Activated CD4-positive, alpha-beta T cell treated with anti-CD3 and anti-CD28 coated beads, Interleukin-2, amount 50 U/mL, for 48 hours (primary cell): ENCODE measurements at places on chromosomes 7 and 10.

DNA sequence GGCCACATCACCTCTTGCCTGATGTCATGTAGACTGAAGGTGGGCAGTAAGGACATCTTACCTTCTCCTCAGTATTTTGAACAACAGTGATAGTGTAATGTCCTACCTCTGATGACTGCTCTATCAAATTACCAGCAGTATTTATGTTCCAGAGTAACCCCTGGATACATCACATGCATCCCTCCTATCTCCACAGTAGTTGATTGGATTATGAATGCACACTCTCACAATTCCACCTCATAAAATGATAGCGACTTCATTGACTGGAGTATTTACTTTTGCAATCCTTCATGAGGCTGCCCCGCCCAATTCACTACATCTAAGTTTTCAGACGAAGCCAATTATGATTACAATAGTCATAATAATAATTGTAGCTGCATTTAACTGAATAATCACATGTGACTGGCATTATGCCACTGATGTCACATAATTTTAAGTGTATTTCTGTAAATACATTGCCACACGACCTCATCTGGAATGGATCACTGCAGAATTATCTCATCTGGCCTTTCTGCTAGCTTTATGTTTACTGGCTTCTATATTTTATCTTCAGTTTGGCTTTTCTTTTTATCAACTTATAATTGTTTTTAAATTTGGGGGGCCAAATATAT is 268.9 kb downstream of the SLC25A13 start:
- DNase-seq: no peak

- peak; percentile 48 for DNase-seq
These were observed 72.0 kb downstream of the KAT6B start for GRCh38 chr10:74898201-74898976.

GRCh38 chr7:132996581-132997242 is 85.2 kb downstream of the CHCHD3 start:
- DNase-seq: no peak

DNA sequence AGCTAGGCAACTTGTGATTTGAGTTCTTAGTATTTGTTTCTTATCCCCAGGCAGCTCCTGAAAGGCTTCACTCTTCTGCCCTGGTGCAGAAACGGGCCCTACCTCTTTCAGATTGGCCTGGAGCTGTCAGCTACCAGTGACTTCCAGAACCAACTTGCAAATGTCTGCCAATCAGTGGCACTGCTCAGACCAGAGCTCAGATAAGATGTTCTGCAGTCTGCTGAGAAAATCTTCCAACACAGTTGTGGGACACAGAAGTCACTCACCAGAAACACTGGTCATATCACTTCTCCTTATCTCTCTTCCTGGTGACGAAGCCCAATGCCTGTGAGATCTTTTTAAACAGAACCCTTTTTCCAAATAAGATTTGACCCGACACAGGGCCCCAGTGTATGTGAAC is 81.9 kb upstream of the DUSP5 start:
- DNase-seq: no peak

DNA sequence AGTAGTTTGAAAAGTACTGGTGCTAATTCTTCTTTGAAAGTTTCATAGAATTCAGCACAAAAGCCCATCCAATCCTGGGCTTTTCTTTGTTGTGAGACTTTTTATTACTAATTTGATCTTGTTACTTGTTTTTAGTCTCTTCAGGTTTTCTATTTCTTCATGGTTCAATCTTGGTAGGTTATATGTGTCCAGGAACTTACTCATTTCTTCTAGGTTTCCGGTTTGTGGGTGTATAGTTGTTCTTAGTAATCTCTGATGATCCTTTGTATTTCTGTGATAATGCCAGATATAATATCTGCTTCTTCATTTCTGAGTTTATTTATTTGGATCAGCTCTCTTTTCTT is 147.5 kb downstream of the RTKN2 start:
- DNase-seq: no peak

- DNase-seq: no peak
These were observed 109.0 kb downstream of the SDHAF3 start for GRCh38 chr7:97226541-97226940.

DNA sequence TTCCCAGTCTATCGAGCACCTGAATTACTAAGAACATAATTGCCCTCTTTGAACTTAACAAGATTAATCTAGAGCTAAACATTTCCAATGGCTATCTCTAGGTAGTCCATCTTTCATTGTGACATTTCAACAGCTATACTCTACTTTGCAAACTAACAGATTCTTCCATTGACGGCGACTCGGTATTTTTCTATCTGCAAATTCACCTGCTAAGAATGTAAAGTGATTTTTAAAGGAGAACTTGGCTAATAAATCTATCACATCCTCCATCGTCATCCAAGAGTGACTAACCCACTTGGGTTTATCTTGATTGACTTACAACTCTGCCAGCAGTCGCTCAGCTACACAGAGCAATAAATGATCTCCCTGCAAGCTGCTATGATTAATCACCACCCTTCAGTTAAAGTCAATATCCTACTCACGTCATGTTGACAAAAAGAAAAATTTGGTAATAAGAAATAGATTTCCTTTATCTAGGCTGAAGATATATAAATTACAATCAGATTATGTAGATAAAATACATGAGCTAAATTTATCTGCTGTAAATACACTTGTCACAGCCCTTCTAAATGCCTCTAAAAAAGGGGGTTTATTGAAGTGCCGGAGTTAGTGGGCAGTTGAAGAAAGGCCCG is 99.5 kb downstream of the SFMBT2 start:
- no peak for DNase-seq

DNA sequence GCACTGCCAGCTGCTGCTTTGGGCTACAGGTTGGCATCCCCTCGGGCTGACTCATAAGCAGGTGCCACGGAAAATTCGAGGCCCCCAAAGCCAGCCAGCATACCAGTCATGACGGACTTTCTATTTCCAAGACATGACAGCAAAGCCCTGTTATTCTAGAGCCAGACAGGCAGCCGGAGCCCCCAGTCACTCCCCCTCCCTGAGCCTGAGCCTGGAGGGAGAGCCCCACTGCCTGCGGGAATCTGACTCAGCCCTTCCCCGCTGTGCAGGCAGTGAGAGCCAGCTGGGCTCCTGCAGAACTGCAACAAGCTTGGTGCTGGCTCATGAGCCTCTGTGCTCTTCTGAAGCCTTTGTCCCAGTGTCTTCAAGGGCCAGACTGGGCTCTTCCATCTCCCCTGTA is 15.8 kb downstream of the BTBD16 start:
- no peak for DNase-seq

GRCh38 chr10:124425227-124425962 is 6.7 kb upstream of the OAT start:
- DNase-seq: no peak

DNA sequence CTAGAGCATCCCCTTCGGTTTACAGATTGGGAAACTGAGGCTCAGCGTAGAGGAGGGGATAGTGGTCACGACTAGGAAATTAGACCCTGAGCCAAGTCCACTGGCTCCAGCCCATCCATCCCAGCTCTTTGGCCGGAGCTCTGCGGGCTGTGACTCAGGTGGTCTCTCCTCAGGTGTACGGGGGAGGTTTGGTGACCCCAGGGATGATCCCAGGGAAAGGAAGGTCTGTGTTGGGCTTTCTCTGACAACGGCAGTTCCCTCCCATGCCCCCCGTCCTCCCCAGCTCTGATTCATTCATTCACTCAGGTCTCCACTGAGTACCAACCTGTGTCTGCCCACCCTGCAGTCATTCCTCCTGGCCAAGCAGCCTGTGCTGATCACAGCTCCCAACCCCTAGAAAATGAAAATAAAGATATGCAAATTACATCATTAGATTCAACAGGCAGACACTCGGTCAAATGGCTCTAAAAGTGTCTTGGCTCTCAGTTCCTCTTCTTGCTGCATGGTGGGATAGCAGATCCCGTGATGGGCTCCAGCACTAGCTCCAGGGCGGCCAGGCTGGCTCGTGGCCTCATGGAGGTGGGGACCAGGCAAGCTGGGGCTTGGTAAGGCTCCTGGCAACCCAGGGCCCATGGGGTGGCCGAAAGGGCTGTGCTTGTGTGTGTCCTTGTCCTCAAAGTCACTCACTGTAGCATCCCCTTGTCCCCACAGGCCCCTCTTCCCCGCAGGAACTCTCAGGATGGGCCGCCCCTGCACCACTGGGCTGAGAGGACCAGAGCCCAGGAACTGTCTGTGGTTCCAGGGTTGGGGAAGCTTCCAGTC is 37.8 kb downstream of the CLRN3 start:
- DNase-seq: no peak

DNA sequence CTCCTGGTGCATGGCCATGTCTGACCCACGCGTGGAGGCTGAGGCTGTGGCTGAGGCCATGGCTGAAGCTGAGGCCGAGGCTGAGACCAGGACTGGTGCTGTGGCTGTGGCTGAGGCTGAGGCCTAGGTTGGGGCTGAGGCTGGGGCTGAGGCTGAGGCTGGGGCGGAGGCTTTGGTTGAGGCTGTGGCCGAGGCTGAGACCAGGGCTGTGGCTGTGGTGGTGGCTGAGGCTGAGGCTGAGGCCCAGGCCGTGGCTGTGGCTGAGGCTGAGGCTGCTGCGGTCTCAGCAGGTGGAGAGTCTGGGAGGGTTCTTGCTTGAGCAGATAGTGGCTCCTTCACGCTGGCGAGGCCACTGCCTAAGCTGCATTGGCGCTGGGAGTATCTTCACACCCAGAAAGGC is 76.4 kb downstream of the WDR37 start:
- DNase-seq: no peak

DNA sequence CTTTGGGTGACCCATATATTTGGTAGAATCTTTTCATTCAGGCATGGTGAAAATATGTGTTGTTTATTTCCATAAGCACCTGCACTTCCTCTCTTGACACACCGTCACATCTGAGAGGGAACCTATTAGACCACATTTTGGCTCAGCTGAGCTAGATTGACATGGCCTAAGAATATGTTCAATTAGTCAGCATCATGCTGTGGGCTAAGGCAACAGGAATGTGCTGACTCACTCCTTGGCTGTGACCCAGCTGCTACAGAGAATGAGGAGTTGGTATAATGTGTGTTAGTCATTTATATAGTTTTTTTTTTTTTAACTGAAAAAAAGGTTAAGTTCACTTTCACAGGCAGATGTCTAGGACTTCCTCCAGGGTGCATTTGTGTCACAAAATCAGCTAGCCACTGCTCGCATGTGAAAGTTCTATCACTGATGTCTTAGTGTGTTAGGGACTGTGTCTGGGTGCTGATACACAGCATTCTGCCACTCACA is 180.6 kb downstream of the SEMA3E start:
- no peak for DNase-seq

GRCh38 chr7:25758559-25758958 is 393.4 kb upstream of the NFE2L3 start:
- DNase-seq: no peak

GRCh38 chr10:5070648-5071410 is 23.4 kb upstream of the AKR1C3 start:
- no peak for DNase-seq

GRCh38 chr7:106177738-106178592 is 65.9 kb upstream of the SYPL1 start:
- DNase-seq: no peak

DNA sequence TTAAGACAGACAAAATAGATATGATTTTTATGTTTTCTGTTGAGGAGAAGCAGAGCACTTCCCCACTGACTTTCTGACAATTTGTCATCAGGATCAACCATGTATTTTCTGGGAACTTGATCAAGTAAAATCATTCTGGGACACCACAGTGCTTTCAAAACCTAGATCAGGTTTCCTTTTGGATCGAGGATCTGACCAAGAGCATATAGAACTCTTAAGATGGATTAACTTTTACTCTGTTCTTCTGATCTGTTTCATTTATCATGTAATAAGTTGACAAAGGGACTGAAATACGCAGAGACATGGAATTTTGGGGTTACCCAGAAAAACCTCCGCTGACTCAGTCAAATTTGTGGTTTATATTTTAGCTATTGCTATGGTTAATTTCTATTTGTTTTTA is 136.0 kb upstream of the WNT16 start:
- no peak for DNase-seq

DNA sequence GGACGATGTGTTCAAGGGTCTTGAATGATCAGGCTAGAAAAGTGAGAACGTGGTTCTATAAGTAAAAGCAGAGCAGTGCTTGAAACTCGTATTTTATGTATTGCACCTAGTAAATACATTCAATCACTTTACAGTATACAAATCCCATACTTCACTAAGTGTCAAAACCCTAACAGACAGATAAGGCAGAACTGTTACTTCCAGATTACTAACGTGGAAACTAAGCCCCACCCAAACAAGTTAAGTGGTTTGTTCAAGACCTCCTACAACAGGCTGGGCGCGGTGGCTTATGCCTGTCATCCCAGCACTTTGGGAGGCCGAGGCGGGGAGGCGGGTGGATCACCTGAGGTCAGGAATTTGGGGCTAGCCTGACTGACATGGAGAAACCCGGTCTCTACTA is 9.2 kb upstream of the MYO1G start:
- no peak for DNase-seq

DNA sequence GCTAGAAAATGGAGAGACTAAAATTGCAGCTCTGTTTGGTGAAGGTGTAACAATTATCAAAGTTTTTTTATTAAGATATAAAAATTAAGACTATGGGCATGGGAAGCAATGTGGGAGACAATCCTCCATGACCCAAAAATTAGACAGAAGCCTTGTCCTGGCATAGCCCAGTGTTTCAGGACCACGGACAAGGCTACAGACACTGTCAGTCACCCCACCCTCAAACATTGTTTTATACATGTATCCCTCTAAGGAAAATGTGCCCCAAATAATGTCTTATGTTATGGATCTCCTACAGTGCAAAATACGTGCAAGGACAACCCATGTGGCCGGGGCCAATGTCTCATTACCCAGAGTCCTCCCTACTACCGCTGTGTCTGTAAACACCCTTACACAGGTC is 24.0 kb downstream of the HABP2 start:
- peak; percentile 9 for DNase-seq

GRCh38 chr7:157485361-157485831 is 148.6 kb downstream of the DNAJB6 start:
- DNase-seq: no peak

- DNase-seq: no peak
These were observed 111.3 kb upstream of the RPA3 start for GRCh38 chr7:7829667-7830066.

GRCh38 chr7:155729847-155730246 is 82.4 kb downstream of the SHH start:
- no peak for DNase-seq

DNA sequence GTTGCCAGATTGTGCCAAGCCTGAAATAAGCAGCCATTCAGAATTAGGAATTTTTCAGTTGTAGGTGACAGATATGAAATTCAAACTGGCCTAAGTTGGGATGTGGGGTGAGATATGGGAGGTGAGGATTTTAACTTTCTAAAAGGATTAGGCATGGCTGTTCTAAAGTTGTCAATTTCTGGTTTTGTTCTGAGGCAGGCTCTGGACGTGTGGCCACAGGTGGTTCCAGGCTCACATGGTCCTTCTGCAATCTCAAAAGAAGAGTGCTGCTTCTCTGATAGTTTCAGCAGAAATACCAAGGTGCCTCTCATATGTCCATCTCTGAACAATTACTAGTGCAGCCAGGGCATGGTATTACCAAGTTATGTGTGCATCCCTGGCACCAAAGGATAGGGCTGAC is 21.4 kb downstream of the EFCAB10 start:
- no peak for DNase-seq

DNA sequence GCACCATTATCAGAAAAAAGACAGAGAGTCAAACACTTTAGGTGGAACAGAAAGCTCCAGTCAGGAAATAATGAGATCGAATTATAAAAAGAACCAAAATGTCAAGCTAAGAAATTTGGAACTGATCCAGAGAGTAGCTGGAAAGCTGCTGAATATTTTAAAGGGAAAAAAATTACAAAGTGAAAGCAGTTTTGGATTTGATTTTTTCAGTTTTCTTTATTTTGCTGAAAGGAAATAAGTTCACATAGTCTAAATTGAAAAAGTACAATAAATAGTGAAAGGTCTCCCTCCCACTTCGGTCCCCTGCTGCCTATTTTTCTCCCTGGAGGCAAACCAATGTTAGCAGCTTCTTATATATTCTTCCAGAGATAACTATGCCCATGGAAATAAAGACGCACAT is 11.3 kb upstream of the TOMM7 start:
- DNase-seq: no peak
